ENCODE measurements at places on chromosomes 1 and 21.

DNA sequence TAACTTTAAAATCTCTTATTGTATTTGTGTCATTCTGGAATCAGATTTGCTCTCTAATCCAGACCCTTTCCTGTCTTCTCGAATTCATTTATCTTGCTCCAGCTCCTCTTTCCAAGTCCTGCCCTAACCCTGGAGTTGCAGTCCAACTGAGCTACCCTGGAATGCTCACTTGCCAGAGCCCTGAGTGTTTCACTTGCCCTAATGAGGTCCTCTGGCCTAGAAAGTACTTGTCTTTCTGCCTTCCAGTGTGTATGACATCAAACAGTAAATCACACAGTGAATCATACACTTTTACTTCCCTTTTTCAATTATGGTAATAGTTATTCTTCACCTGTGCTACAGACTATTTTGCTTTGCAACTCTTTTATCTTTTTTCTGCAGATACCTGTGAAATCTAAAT is 96.9 kb downstream of the NEK7 start:
- peak; percentile 23 for DNase-seq

DNA sequence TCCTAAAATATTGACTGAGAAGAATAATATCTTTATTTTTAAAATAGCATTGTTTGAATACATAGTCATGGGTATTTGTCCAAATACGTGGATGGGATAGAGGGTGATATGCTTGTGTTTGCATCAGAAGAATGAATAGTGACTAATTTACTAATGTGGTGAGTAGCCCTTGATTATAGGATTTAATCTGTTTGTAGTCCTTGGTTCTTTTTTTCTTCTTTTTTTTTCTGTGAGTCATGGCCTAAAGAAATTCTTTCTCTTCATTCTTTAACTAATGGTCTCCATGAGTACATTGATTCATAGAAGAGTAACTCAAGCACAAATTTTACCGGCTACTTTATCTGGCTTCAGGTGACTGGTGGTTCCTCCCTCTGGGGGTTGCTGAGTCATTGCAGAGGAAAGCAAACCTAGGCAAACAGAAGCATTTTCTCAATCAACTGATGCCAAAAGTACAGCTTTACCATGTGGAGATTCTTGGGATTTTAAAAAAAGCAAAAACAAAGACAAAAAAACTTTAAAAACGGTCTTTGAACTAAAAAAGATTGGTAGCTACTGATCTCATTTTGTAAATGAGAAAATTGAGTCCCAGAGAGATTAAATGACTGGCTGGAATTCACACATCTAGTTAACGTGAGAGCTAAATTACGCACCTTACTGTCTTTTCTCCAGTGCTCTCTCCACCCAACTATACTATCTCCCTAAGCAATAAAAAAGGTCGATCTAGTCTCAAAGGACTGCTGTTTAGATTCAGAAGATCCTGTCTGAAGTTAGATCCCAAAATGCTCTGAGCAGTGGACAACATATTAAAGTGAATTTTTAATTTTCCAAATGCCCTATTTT is 40.5 kb downstream of the AK5 start:
- no peak for DNase-seq

- DNase-seq = no peak
Observed at GRCh38 chr1:24968941-24969585, 39.0 kb upstream of the RUNX3 start.

DNA sequence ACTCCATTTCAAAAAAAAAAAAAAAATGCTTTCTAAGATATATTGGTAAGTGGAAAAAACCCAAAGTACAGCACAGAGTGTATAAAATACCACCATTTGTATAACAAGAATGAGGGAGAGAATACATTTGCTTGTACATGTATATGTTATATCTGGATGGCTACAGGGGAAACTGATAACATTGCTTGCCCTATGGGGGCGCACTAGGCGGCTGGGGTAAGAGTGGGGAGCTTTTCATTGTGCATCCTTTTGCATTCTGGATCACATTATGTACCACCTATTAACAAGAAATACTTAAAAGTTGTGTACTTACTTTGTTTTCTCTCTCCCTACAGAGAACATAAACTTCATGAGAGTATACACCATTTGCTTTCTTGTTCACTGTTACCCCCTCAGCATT is 28.6 kb upstream of the OPRD1 start:
- no peak for DNase-seq

DNA sequence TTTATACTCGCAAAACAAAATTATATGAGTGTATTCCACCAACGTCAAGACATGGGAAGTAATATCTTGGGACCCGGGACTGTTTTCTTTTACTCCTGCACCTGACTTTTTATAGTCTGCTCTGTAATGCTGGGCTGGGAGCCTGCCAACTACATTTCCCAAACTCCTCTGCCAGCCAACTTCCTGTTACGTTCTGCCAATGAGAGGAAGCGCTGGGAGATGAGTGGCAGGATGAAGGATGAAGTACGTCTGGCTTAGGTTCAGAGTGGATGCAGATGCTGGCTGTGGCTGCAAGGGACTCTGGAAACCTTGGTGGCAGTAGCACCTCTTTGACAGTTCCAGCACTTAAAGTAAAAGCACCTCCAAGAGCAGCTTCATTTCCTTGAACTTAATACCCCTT is 59.6 kb downstream of the USP24 start:
- DNase-seq = peak; percentile 4

- no peak for DNase-seq
Observed at GRCh38 chr1:217983051-217983375, 302.1 kb upstream of the RRP15 start.

GRCh38 chr1:67948151-67949080 is 102.0 kb downstream of the DIRAS3 start:
- DNase-seq = no peak

DNA sequence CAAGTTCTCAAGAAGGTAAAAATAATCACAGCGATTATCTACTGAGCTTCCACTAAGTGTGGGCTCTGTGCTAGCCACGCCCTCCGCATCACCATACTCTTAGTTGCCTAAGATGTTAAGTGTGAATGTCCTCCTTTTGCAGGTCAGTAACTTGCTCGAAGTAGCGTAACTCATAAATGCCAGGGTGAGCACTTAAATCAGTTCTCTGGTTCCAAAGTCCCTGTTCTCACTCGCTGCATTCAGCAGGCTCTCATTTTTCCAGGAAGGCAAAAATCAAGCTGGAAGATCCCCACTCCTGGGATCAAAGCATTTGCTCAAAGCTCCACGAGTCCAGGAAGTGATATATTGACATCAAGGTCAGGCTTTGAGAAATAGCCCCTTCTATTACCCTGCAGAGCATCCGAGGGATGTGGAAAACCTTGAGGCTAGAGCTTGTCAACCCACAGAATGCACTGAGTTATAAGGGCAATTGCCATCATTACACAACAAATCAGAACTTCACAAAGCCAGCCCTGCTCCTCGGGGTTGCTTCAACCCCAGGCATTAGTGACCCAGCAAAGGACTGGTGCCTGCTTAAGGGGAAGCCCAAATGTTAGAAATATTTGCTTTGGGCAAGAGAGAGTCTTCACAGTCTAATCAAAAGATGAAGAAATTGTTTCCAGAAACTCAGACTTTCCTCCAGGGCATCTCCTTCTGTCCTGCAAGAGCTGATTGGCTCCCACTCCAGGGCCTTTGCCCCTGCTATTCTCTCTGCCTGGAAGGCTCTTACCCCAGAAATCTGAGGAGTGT is 19.5 kb downstream of the SLC30A1 start:
- DNase-seq = no peak

- no peak for DNase-seq
Observed at GRCh38 chr1:4318720-4319119, 335.7 kb upstream of the AJAP1 start.

DNA sequence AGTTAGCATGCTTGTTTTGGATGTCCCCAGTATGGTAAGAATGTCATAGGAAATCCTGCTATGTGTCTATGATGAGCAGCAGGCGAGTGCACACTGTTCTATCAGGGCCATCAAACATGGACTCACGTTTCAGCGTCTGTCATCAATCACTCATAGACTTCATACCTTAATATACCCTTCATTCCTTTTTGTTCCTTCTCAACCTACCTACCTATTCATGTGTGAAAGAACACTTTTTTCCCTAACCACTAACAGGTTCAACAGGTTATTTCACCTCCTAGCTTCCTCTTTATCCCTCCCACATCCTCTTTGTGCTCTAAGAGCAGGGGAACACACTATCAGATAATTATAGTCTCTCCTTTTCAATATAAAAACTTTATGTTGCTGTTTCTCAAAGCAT is 300.6 kb downstream of the TM2D1 start:
- DNase-seq = no peak

DNA sequence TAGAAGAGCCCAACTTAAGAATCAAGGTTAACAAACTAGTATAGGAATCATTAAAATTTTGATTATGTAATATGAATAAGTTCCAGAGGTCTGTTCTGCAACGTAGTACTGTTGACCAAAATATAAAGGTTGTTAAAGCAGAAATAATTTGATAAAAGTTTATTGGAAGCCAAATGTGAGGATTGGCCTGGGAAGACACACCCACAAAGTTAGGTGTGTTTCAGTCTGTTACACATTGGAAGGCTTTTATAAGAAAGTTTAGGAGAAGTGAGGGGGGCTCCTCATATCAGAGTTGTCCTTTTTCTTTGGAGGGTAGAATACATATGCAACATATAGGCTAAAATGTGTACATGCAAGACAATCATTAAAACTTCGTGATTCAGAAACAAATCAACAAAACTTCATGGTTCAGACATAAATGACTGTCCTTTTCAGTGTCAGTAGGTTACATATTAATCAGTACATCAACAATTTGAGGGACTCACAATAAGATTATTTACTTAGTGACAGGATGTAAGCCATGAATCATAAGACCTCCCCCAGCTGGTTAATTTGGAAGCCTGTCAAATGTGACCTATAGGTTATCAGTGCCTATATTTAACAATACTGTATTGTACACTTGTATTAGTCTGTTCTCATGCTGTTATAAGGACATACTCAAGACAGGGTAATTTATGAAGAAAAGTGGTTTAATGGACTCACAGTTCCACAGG is 245.0 kb upstream of the B3GALT2 start:
- no peak for DNase-seq

GRCh38 chr1:235073968-235074522 is 54.6 kb downstream of the TOMM20 start:
- no peak for DNase-seq

DNA sequence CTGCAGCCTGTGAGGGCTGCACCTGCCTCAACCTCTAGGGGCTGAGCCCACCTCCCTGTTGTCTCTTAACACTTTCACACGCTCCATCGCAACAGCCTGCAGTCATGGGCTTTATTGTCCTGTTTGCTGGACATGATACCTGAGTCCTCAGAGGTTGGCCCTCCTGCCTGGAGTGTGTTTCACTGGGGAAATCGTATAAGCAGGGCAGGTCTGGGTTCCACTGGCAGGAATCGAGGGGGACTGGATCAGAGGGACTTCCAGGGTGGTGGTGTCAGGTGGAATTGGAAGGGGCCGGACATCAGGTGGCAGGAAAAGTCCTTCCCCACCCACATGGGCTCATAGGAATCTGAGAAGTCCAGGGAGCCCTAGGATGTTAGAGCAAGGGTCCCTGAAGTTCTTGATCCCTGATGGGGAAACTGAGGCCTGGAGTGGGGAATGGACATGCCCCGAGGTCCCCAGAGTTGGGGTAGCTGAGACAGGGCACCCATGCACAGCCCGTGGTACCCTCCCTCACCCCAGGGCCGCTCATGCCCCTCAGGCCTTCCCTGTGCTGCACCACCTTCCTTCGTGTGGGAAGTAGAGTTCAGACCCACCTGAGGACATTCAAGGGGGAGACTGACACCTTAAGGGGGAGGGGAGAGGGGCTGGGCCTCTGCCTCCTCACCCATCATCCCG is 66.6 kb downstream of the PIK3CD start:
- no peak for DNase-seq

GRCh38 chr1:39288735-39289465 is 84.4 kb downstream of the MACF1 start:
- no peak for DNase-seq

DNA sequence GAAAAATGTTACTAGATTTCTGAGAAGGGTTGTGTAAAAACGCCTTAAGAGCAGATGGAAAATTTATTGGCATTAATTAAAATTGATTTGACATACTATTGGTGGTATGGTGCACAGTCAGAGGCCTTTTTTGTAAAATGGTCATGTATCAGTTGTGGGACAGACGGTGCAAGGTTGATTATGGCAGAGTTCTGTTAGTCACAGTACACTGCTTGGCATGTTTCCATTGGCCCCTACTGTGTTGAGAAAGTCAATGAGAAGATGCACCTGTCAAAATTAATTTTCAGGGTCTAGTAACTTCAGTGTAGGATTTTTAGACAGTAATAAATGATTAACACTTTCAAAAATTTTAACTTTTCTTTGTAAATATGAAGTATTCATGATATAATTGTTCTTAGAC is 4.4 kb downstream of the B3GALT2 start:
- no peak for DNase-seq

DNA sequence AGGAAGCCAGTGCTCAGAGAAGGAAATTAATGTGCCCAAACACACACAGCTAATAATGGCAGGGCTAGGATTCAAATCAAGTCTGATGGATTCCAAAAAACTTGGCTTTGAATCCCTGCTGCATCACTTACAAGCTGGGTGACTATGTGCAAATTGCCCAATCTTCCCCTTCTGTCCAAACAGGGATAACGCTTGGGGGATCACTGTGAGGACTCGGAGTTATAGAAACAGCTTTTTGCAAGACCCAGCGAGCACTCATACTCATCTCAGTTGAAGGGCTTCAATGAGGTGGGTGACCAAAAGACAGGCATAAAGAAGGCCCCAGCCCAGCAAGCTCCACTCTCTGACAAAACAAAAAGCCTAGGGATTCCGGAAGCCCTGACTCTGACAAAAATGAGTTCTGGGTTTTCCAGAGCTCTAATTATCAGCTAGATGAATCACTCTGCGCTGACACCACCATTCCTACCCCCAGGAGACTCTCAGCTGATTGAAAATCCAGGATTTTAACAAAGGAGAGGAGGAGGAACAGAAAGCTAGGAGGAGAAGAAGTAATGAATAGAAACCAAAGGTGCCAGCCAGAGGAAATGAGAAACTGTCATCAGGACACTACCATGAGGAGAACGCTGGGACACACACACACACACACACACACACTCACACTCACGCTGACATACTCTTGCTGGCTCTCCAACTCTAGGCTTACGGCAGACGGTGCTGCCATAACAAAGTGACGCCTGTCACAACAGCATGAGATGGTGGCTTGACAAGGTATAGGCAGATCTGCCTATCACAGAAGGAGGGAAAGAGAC is 1.6 kb upstream of the STK40 start:
- DNase-seq = peak; percentile 39

DNA sequence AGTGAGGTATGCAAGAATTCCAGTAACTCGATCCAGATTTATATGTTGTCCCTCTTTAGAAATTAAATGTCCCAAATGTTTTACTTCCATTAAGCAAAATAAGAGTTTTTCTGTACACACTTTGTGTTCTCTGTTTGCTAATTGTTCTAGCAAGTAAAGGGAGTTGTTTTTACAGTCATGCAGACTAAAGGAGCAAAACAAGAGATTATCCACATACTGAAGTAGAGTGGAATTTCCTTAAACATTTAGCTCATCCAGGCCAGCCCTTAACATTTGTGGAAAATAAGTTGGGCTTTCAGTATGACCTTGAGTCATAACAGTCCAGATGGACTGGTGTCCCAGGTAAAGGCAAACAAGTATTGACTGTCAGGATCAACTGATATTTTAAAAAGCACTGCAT is 44.1 kb upstream of the TINAGL1 start:
- no peak for DNase-seq

GRCh38 chr1:170853302-170853701 is 82.0 kb upstream of the MROH9 start:
- DNase-seq = no peak

- DNase-seq = peak; percentile 92
Observed at GRCh38 chr1:154325583-154326545, 539 bp downstream of the ATP8B2 start.

Data from neural progenitor cell (in vitro differentiated cells).